ENCODE measurements at places on chromosomes 4 and X.
A peak's percentile ranks its signal among the peaks of the same experiment; 100 is the strongest.

- no peak for DNase-seq
Measured at GRCh38 chr4:12028258-12028657, 599.6 kb upstream of the HS3ST1 start.

DNA sequence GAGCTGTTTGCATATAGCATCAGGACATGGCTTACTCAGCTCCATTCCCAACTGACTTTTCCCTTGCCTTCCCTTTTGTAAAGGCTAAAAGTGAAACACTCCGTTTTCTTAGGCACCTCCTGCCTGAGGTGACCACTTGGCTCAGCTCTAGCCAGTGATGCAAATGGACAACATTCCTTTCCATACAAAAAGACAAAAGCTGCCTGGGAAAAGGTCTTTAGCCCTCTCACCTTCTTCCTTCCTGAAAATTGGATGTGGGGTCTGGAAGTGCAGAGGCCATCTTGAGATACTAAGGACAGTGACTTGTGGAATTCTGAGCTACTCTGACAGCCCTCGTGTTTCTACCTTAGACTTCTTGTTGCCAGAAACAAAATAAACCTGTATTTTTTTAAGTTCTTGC lies 27.7 kb upstream of the SFRP2 start:
- no peak for DNase-seq

DNA sequence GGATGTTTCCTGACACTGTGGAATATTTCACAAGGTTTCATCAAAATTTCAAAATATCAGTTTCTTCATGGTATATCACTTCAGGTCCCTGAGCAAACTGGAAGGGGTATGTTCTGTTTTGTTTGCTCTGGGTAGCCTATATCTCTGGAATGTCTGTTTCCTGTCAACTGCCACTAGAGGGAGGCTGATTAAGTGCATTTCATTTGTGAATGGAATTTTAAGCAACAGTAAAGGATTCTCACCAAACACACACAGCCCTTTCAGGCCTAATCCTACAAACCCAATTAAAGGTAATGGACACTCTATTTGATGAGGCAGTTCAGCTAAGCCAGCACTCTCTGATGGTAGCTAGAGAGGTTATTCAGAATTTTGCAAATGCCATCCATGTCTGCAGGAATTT lies 307.1 kb downstream of the TEX13A start:
- DNase-seq: no peak

DNA sequence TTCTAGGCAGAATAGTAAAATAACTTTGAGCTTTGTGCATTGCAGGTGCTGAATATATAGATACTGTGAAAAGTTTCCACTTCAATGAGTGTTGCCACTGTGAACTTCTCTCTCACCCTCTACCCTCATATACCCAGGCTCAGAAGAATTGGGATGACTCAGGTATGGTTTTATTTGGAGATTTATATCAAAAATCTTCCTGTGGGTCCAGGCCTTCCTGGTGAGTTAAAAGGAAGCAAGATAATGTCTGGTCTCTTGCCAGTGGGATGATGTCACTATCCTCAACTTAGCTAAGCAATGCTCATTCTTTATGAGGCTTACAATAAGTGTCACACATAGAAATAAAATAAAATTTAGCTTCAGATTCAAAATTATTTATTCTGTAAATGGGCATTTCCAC lies 153.3 kb upstream of the TENT5D start:
- DNase-seq: no peak

- peak; percentile 65 for DNase-seq
Measured at GRCh38 chr4:40305328-40306170, 29.6 kb upstream of the CHRNA9 start.

DNA sequence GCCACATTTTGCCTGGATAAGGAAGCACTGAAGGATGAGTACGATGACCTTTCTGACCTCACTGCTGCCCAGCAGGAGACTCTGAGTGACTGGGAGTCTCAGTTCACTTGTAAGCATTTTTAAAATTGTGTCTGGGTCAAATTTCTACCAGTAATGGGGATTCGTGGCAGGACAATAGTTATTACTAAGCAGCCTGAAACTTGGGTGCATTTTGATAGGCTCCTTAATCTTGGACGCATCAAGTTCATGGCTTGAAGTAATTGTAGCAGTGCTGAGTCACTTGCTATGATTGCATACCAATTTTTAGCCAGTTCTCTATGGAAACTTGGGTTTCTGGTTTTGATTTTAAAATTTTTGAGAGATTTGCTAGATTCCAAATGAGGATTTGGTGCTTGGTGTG lies 4.3 kb downstream of the PGRMC1 start:
- DNase-seq: no peak

- DNase-seq: no peak
Measured at GRCh38 chrX:41599507-41599906, 89.3 kb upstream of the GPR34 start.

GRCh38 chr4:77877771-77878565 lies 15.3 kb downstream of the MRPL1 start:
- no peak for DNase-seq

DNA sequence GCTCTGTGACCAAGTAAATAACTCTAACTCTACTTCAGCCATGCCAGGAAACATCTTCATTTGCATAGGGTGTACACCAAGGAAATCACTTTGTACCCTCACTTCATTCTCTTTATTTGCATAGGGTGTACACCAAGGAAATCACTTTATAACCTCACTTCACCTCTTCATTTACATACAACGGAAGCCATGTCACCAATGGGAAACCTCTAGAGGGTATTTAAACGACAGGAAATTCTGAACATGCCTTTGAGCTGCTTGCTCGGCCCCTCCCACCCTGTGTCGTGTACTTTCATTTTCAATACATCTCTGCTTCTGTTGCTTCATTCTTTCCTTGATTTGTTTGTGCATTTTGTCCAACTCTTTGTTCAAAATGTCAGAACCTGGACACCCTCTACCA lies 848.1 kb upstream of the FRG1 start:
- DNase-seq: no peak

DNA sequence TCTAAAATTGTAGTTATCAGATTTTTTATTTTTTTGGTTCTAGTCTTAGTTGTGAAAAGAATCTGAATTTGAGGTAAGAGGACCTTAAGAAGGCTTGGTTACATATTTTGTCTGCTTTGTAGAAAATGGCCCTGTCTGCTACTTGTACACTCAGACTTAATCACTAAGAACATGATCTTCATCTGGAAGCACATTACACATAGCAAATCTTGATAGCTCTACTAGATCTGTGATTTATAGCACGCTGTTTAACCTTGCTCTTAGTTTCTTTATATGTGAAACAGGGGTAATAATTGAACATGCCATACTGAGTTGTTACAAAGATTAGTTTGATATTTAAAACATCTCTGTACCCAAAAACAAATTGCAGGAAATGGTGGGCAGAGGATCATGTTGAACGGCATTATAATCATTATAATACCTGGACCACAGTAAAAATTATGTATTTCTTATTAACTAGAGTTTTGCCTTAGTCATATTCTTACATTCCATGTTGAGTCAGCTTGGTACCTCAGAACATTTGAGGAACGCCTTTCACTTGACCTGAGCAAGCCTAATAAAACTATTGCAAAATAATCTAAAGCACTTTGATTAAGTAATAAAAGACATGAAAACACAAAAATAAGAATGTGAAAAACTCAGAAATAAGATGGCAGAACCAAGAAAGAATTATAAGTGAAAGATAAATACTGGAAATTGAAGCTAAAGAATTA lies 738.0 kb upstream of the AADAT start:
- no peak for DNase-seq

GRCh38 chr4:187668526-187669082 lies 327.0 kb upstream of the ZFP42 start:
- no peak for DNase-seq

DNA sequence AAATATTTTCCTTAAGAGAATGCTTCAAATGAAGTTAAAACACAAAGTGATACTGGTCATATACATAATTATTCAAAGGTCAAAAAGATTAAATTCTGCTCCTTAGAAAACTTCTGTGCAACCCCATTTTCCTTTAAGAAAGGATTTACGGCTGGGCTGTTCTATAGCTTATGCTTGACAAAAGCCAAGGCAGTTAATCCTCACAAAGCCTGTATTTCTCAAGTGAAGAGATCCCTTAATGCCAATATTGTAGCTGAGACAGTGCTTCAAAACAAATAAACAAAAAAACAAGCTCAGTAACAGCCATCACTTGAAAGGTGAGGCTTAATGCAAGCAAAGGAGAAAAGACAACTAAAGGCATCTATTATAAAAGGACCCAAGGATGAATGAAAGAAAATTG lies 42.5 kb downstream of the BTC start:
- no peak for DNase-seq

- DNase-seq: no peak
Measured at GRCh38 chr4:924107-925096, 7.7 kb downstream of the GAK start.

DNA sequence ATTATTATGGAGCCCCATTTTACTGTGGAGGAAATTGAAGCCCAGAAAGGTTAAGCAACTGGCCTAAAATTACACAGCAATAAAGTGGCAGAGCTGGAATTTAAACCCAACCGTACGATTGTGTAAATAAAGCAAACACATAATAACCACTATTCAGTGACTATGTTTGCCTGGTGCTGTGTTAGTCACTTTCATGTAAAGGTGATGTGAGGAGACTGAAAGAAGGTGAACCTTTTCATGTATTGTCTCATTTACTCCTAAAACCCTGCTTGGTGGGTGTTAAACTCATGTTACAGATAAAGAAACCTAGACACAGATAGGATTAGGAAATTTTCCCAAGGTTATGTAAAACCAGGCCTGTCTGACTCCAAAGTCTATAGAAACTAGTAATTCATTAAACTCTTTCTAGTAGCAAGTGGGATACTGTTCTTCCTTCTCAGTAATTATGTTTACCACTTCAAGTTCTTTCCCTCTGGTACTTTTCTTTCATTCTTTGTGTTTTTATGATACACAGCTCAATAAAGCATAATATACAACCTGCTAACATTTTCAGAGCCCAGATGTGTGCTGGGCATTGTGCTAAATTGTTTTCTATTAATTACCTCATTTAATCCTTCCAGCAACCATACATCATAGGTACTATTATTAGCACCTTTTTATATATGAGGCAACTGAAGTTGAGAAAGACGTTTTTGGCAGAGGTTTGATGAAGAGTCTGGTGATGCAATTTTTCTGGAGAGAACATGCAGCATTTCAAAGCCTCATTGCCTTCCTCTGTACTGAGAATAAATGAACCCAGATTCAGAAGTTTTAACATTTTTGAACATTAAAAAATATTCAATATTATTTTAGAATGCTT lies 202.7 kb downstream of the SPRY1 start:
- no peak for DNase-seq

- no peak for DNase-seq
Measured at GRCh38 chr4:113838460-113838859, 76.9 kb upstream of the CAMK2D start.

DNA sequence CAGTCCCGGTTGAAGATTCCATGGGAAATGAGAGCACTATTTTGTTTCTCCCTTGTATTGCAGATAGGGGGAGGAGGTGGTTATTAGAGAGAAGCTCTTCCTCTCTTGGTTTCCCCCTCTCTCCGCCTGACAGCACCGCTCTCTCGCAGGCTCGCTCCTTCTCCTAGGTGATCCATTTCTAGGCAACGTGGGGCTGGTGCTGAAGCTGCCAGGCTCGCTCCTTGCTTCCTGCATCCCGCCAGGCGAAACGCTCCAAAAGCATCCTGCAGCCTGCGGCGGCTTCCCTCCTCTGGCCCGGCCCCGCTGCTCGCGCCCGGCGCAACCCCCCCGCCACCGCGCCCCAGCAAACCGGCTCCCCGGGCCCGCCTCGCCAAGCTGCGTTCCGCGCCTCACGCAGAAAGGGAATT lies at the start of gene GRID2:
GRID2 (plus strand) TSS at position 346 of the 407 bp plus-strand sequence.
- DNase-seq: no peak

- DNase-seq: no peak
Measured at GRCh38 chr4:85787133-85787532, 312.2 kb downstream of the ARHGAP24 start.

GRCh38 chrX:15245896-15246295 lies 24.0 kb downstream of the ASB9 start:
- no peak for DNase-seq

DNA sequence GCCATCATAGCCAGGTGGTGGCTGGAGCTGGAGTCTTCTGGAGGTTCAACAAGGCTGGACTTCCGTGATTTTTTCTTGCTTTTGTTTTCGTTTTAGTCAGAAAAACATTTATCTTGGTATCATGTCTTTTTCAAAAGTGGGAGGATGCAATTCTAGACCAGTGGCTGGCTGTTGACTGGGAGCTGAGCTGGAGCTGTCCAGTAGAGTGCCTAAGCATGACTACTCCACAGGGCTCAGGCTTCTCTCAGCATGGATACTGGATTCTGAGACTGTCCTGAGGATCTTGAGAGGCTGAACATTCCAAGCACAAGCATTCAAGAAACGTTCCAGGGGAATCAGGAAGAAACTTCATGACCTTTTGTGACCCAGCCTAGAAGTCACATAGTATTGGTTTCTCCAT lies 598.1 kb downstream of the MID1IP1 start:
- no peak for DNase-seq

GRCh38 chrX:110041980-110042379 lies 39.1 kb downstream of the TMEM164 start:
- no peak for DNase-seq

GRCh38 chrX:150487369-150488094 lies 80.9 kb upstream of the MTM1 start:
- DNase-seq: no peak

DNA sequence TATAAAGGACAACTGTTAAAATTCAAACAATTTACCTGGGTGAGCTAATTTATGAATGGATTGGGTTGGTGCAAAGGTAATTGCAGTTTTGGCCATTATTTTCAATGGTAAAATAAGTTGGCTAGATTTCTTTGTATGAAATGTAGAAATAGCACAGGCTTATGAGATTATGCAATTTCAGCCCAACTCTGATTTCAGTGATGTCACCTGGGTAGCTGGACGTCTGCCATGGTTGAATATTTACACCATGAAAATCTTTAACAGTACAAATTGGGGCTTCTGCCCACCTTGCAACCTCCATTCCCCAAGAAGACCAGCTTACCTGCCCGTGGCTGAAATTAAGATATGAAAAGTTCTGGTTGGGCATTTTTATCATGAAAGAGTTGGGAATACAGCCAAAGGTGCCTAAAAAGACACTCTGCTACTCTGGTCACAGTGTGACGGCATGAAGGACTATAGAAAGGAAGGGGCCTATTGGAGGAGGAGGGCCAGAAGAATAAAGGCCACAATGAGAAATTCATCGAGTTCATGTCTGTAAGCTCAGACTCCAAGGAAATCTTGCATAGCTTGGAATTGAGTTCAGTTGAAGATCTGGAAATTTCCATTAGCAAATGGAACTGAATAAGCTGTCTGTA lies 29.7 kb downstream of the EGF start:
- no peak for DNase-seq

DNA sequence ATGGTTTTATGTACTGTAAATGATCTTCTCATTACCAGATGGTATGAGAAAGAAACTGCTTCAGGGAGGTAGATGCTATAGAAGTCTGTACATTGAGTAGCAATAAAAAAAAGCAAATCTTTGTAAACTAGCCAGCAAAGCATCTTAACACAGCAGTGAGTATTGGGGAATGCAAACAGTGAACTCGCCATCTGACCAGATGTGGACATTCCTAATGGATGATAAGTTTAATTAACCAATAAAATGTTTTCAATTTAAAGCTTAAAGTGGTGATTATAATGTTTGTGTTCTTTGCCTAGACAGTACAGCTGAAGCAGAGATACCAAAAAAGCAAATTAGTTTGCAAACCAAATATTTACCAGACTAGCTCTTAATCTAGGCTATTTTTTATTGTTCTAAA lies 1144.2 kb downstream of the FAT4 start:
- no peak for DNase-seq
